ENCODE measurements at places on chromosomes 3 and 15.

DNA sequence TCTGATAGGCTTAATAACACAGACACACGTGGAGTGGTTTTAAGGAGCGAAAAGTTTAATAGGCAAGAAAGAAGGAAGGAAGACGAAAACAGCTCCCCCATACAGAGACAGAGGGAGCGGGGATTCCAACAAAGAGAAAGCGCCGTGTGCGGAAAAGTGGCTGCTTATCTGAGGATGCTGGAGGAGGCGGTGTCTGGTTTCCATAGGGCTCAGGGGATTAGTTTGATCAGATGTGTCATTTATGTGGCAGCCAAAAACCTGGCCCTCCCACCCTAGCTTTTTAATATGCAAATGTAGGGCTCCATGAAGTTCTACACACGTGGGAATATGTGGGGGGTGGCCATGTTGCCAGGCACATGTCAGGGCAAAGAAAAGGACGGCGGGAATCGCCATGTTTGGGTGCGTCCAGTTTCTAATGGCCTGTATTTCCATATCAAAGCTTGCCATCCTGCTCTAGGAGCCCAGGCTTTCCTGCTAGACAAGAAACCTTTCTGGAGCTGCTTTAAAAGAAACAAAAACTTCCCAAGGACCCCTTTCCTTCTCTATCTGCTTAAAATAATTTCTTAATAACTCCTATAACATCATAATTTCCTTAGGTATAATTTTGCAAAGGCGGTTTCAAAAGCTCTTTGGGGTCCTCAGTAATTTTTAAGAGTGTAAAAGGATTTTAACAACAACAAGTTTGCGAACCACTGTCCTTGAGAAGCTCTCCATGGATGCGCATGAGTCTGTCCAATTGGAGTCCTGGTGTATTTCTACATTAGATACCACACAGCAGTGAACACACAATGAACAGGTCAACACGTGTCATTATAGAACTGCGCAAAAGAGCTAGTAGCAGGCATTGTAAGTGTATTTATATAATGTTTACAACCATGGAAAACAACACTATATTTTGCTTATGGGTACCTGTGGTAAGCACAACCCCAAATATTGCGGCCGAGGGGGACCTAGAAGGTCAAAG, 622 bp upstream of the ZNF589 start:
- DNase-seq = no peak

DNA sequence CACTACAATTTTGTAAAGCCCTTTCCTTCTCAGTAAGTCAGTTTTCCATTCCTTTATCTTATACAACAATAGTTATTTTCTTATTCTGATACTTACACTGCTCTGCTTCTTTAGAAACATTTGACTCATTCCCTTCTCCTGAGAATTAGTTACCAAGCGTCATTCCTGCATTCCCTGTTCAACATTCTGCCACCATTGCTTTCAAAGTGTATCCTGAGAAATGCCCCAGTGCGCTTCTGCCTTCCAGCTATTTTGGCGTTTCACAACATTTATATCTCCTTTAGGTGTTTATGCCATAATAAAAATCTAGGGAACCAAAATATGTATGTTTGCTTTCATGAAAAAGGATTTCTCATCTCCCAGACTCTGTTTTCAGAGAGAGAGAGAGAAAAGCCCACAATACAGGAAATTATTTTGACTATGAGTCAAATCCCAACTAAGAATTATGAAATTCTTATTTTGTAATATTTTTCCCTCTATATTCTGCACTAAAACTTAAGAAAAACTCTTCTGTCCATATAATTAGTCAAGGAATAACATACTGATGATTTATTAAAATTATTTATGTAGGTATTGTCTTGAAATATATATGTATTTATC, 118.2 kb upstream of the RAP2B start:
- peak; percentile 88 for DNase-seq

DNA sequence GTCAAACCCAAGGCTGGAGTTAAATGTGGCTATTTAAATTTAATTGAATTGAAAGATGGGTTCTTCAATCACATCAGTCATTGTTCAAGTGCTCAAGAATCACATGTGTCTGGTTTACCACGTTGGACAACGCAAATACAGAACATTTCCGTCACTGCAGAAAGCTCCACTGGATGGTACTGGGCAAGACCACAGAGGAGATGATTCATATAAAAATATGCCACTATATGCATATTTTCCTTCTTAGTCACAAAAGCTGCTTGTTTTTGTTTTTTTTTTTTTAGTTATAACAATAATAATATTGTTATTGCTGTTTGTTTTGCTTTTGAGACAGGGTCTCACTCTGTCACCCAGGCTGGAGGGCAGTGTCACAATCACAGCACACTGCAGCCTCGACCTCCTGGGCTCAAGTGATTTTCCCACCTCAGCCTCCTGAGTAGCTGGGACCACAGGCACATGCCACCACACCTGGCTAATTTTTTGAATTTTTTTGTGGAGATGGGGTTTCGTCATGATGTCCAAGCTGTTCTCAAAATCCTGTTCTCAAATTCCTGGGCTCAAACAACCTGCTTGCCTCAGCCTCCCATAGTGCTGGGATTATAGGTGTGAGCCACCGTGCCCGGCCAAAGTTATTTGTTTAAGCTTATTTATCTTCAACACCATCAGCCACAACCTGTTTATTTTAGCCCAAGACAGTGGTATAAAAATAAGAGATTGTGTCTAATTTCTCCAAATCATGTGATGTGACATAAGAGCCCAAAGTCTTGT, 19.4 kb downstream of the RTP3 start:
- peak; percentile 75 for DNase-seq

DNA sequence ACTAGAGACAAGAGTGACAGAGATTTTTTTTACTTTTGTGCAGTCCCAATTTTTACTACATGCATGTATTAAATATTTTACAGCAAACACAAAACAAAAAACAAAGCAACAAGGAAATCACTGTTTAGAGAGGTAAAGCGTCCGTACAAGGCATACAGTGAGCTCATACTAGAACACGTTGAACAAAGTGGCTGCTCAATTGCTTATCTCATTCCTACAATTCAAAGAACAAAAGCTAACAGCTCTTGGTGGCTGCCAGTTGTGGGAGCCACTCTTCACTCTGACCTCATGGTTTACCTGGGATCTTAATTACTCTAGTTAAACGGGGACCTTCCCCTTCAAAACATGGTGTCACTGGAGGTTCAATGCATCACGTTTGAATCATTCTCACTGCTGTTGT, 7.6 kb upstream of the ARHGEF26 start:
- no peak for DNase-seq

GRCh38 chr3:76405196-76405595, 619.8 kb upstream of the ZNF717 start:
- DNase-seq = no peak

GRCh38 chr3:148951599-148952361, 39.6 kb upstream of the GYG1 start:
- no peak for DNase-seq

DNA sequence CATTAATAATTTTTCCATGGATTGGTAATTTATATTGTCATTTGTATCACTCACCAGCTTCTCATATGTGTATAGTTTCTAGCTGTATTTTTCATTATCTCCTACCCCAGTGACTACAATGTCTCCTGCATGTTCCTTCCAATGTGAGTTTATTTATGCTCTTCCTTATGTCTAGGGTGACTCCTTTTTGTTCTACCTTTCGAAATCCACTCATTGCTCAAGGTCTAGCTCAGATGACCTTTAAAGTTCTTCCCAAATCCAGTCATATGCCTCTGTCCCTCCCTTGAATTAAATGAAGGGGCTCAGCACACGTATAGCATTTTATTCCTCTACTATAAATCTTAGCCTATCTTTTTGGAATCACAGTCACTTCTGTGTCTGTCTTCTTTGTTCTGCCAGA, 53.0 kb downstream of the TMEM45A start:
- DNase-seq = peak; percentile 46

- peak; percentile 79 for DNase-seq
Observed at GRCh38 chr3:149648525-149648924, 9.3 kb downstream of the WWTR1 start.

- no peak for DNase-seq
Observed at GRCh38 chr3:76561494-76562236, 478.2 kb upstream of the ROBO2 start.

DNA sequence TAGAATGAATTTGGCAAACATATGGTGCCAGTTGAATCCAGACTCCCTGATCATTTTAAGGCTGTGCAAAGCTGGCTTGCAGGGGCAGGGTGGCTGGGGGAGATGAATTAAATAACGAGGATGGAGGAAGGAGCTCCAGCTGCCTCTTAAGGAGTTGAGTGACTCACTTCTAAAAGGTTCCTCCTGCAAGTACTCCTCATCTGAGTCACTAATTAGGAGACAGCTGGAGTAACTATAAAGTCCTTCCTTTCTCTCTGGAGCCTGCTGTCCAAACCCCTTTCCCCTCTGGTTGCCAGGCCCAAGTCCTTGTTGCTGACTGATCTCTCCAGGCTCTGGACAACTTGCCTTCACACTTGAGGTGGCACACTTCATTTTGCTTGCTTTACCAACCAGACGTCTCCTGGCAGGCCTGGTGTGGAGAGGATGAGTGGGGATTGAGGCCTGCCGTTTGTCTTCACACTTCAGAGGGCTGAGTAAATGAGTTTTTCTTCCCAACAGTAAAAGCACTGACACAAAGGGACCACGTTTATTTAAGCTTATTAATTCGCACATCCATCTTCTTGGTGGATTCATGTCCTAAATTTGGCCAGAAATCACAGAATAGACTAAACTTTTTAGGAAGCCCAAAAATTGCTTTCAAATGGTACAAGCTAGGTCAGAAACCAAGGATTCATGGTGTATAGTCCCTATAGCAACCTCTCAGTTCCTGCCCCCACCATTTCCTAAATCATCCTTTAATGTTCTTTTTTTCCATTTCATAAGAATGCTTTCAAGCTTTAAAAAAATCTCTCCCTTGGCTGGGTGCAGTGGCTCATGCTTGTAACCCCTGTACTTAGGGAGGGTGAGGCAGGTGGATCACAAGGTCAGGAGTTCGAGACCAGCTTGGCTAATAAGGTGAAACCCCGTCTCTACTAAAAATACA, 90.5 kb upstream of the MYRIP start:
- DNase-seq = peak; percentile 58

DNA sequence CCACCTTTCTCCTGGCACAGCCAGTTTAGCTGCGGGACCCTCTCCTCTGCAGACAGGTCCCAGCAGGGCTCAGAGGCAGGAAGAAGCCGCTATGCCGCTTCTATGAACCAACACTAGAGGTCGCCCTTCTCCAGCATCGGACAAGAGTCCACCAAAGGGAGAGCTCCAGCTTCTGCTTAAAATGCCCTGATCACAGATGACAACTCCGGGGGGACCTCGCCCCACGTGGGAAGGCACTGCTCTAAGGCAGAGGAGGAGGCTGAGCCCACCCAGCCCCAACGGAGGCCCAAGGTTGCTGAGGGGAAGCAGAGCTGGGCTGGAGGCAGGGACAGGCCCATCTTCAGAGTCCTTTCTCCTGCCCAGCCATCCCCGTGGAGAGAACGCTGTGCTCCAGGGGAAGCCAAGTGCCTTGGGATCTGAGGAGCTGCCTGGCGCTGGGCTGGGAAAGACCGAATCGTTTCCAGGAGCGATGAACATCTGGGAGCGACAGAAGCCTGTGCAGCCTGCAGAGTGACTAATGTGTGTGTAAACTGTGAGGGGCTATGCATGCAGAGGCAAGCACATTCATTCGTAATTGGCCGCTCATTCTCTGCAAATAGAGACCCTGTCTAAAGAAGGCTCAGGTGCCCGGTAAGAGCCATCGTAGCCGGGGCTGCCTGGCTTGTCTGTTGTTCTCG, 43.5 kb upstream of the BDH1 start:
- DNase-seq = peak; percentile 85

GRCh38 chr3:126482503-126483255, 7.0 kb upstream of the ZXDC start:
- no peak for DNase-seq

GRCh38 chr3:108114423-108115065, 23.7 kb upstream of the CD47 start:
- peak; percentile 78 for DNase-seq

GRCh38 chr3:40047406-40047805, 238.0 kb downstream of the MYRIP start:
- no peak for DNase-seq

DNA sequence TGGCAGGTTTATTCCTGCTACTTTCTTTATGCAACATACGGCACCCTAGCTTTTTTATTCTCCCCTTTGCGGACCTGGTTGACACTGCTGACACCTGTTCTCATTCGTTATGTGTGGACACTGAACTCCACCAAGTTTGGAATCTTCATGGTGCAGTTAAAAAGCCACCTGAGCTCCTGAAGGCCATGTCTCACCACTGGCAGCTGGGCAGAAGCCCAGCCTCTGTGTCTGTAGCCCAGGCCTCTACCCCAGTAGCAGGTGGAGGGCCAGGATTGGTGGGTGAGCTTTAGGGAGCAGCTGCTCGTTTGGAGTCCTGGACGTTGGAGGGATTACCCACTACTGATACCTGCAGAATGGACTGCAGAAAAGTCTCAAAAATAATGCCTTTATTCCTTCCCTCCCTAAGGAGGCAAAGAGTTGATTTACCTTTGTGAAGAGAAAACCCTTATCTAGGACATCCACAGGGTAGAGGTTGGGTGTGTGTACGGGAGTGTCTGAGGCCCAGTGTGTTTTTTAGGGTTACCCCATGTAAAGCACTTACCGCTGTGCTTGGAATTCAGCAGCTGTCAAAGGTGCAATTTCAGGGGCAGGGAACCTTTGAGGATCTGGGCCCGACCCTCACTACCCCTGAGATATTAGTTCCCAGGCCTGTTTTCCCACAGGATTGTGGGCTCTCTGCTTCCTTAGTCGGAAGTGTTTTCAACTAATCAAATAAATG, 637 bp upstream of the CCNDBP1 start:
- no peak for DNase-seq

- no peak for DNase-seq
Observed at GRCh38 chr15:60651101-60651500, 172.2 kb upstream of the ICE2 start.

- peak; percentile 61 for DNase-seq
Observed at GRCh38 chr3:24680214-24680967, 185.7 kb upstream of the THRB start.

DNA sequence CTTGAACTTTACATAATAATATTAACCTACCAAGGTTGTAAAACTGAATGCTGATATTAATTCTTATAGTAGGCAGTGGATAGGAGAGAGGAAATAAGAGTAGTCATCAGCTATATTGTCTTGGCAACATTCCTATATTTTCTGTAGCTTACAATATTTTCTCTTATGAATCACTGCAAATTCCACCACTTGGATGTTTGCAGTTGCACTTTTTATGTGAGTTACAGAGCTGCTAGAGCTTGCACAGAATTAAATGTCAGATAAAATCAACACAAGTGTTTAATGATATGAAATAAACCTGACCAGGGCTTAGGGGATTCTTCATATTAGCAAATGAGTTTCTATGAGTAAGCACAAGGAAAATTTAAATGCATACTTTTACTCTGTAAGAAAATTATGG, 1710.1 kb downstream of the SI start:
- DNase-seq = peak; percentile 4

DNA sequence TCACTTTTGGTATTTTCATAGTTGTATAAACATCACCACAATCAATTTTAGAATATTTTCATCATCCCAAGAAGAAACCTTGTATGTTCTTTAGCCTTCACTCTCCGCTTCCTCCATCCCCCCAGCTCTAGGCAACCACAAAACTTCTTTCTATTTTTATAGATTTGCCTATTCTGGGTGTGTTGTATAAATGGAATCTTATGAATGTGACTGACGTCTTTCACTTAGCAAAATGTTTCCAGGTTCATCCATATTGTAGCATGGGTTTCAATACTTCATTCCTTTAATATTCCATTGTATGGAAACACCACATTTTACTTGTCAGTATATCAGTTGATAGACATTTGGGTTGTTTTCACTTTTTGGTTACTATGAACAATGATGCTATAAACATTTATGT, 335.8 kb upstream of the GOLIM4 start:
- no peak for DNase-seq
